ENCODE measurements at places on chromosomes 3 and 15.

DNA sequence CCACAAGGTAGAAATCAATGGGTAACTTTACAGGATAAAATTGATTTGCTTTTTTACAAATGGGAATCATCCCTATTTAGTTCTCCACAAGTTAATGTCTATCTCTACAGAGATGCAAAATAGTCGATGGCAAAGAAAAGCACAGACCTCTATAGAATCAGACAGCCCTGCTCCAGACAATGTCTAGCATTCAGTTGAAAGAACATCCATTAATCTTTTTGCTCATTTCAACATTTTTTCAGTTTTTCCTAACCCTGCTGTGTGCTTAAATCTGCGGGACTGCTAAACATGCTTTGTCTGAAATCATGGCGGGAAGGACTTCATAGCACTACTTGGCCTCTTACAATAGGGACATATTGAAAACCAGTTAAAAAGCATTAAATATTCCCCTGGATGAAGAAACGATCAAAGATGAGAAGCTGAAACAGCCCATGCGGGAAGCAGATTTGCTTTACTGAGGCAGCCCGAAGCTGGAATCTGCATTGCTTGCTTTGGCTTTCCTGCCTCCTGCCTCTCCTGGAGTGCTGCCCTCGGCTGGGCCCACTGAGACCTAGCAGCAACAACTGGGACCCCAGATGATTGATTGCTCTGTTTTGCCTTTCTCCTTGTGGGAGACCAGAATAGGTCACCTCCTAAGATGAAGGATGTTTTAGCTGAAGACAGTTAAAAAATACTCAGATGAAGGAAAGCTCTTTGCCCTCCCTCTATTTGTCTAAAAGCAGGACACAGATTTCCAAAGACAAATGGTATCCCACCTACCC, 38.5 kb upstream of the RASGRP1 start:
- DNase-seq = no peak

DNA sequence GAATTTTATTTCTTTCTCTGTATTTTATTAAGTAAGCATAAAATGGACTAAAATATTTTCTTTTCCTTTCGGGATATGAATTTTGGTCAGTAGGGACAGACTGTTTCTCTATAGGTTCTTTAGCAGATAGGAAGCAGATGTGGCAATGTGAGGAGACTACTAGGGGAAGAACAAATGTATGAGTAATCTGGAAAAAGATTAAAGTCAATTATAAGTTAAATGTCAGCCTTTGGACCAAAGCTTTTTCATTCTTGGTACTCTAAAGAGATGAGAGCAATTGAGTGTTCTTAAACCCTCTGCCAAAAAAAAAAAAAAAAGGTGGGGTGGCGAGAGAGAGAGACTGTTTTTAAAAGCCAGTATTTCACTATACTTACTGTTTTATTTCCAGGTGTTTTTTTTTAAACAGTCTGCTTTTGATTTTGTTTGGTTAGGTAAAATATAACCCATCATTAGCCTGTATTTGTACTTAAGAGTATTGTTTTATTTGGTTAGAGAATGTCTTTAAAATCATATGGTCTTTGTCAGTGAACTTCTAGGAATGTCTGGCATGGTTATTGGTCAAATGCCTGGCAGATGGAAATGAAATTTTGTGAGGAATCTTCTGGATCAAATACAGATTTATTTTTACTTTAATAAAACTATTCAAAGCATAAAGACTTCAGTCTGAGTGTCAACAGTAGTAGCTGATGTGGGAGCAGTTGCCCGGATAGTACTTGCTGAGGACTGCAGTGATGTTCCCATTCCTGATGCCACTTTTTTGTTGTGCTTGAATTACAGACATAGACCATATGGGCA, 63.8 kb downstream of the LRRC49 start:
- DNase-seq = no peak

GRCh38 chr3:49414753-49415152, 2.5 kb downstream of the TCTA start:
- DNase-seq = no peak

DNA sequence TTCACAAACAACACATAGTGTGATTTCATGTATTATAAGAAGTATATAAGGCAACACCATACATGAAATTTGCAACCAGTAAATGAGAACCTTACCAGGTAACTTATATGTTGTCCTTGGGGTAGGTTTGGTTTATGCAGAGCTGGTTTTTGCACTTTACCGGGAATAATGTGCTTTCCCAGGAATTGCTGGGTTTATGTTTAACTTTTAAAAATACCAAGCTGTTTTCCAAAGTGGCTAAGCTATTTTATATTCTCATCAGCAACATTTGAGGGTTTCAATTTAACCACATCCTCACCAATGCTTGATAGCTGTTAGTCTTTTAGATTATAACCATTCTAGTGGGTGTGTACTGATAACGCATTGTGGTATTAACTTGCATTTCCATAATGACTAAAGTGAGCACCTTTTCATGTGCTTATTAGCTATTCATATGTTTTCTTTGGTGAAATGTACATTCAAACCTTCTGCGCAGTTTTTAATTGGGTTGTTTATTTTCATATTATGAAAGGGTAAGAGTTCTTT, 71.6 kb downstream of the KY start:
- no peak for DNase-seq

- no peak for DNase-seq
Observed at GRCh38 chr15:100781961-100782530, 97.6 kb upstream of the ALDH1A3 start.

DNA sequence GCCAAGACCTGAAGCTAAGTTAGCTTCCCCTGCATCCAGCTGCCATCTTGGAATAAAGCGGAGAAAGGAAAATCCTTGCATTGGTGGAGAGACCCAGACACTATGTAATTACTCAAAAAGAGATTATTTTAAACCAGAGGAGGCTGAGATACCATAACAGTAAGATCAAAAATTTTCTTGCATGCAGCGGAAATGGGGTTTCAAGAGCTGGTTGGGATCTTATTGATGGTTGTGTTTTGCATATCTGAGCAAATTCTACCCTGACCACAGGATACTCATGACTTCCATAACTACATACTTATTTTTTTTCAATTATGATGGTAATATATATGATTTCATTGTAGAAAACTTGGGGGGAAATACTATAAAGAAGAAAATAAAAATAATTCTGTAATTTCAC, 17.5 kb downstream of the TMEM158 start:
- no peak for DNase-seq

- DNase-seq = no peak
Observed at GRCh38 chr15:57634290-57634689, 42.6 kb downstream of the MYZAP start.

- no peak for DNase-seq
Observed at GRCh38 chr3:48437812-48438211, 2.1 kb downstream of the CCDC51 start.

- DNase-seq = no peak
Observed at GRCh38 chr3:133512416-133513089, 60.9 kb upstream of the CDV3 start.

- DNase-seq = no peak
Observed at GRCh38 chr3:183357564-183358079, 70.8 kb downstream of the MCF2L2 start.

DNA sequence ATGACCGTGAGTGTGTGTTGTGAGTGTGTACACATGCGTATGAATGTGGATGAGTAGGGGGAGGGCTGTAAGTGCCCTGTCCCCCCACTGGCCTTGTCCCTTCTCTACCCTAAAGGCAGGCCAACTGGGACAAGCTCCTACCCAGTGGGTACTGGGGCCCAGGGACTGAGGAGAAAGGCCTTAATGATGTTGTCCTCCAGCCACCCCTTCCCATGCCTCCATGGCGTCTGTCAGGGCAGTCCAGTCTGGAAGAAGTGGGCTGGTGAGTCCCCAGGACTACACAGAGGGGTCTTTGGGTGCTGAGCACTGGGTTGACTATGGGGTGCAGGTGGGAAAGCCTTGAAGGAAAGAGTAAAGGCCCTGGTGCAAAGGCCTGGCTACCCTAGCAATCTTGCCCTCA, 16.9 kb upstream of the CORO2B start:
- peak; percentile 47 for DNase-seq

DNA sequence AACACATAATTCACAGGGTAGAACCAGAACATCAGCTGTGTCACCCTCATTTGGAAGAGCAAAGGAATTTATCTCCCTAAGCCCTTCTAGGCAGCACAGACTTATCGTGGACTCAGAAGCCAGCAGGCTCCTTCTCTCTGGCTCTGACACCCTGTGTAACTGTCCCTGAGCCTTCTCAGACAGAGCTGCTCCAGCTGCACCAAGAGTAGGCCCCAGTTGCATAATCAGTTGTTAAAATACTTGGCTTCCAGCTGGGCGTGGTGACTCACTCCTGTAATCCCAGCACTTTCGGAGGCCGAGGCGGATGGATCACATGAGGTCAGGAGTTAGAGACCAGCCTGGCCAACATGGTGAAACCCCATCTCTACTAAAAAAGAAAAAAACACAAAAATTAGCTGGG, 49.4 kb upstream of the ACVR2B start:
- no peak for DNase-seq

DNA sequence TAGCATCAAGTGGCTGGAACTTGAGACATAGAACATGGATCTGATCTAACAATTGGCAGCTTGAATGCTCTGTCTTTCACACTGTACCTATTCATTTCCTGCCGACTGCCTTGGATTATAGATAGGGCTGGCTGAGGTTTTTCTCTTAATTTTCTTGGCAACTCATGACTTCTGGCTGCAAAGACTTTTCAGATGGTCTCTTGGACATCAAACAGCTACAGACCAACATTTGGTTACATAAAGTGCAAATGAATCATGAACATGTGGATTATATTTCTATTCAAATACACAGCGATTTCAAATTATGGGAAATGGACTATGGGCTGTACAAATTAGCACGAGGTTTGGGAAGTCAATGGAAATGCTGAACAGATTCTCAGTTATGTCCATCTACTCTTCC, 26.2 kb upstream of the IL16 start:
- DNase-seq = no peak

DNA sequence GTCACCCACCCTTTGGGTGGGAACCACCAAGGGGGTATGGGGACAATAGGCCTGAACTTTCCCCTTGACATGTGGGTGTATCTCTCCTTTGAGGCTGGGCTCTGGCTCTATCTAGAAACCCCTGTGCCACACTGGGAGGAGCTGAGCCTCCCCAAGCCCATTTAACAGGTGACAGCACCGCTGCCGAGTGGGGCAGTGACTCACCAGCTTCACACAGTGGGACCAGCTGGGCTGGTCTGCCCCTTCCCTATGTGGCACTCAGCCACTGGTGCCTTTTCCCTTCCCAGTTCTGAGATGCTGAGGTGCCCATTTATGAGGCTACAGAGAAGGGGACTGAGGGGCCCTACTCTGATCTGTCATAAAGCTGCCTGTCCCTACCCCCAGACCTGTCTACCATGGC, 5.1 kb downstream of the PSTPIP1 start:
- no peak for DNase-seq

GRCh38 chr3:195028877-195029606, 241.9 kb downstream of the XXYLT1 start:
- no peak for DNase-seq

DNA sequence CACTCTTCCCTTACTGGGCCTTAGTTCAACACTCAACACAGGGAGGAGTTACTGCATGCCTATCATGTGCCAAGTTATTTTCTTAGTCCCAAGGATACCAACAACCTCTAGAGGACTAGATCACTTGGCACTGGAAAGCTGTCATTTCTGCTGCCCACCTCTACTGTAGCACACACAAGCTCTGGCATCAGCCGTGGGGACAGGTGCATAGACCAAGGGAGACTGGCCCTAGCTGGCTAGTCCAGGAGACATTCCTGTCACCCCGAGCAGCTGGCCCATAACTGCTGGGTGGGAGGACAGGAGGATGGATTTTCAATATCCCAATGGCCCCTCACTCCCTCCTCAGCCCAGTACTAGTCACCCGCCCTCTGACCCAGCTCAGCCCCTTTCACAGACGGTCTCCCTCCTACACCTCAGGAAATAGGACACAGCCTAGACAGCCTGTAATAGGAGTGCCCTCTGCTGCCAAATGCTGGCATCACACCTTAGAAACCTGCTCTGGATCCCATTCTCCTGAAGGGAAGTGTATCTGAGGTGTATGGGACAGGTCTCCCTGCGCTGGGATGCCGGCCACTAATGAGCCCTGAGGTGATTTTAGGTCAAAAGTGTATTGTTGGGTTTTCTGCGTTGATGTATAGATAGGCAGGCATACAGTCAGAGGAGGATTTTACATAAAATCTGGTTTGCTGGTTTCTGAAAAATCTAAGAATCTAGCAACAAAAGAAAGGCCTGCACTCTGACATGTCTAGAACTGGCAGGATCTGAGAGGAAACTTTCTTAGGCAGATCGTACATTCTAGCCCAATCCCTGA, 3.4 kb upstream of the DZIP1L start:
- peak; percentile 77 for DNase-seq

DNA sequence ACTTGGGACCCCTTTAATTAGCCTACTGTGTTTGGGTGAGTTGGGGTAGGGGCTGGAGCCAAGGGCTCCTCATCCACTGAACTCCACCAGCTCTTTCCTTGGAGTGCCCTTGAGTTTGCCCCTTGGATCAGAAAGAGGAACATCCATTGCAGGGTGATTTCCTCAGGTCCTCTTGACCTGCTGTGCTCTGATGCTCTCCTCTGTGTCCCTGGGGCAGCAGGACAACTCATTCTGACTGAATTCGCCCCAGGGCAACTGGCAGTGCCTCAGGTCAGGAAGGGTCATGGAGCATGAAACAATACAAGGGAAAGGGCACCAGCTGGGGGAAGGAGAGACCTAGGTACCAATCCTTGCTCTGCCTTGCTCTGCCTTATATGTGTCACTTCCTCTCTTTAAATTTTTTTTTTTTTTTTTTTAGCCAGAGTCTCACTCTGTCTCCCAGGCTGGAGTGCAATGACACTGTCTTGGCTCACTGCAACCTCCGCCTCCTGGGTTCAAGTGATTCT, 47.8 kb downstream of the BSN start:
- no peak for DNase-seq

GRCh38 chr15:101026656-101027272, 107.6 kb downstream of the LRRK1 start:
- DNase-seq = peak; percentile 17

DNA sequence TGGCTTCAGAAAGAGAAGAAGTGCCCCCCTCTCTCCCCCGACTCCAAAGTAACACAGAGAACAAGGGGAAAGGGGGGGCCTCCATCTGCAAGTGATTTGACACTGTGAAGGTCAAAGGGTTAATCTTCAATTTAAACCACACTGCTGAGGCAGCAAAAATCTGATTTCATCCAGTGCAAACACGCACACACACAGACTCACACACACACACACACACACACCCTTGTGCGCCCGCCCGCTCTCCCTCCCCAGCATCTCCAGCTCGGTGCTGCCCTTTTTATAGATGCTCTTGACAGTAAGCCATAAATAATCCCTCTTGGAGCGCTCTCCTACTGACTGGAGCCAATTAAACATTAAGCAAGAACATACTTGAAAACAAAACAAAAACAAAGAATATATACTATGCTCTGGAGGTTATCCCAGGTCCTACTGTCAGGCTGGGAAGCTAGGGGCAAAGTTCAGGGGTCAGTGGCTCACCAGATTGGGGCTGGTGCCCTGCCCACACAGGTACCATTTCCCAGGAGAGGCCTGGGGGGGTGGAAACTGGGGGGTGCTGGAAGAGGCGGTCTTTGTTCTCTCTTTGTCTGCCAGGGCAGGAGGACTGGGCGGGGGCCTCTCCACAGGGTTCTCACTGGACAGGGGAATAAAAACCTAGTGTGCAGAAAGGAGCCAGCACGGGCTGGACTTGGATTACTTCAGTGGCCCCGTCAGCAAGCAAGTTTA, 16.3 kb downstream of the BMF start:
- DNase-seq = no peak
